ENCODE measurements at places on chromosomes 2 and 18.

GRCh38 chr2:105814291-105814940 lies 69.7 kb downstream of the NCK2 start:
- no peaks in the 10 kb centered on the region for H3K27me3 ChIP-seq
- DNase-seq: no peak
- H3K27ac ChIP-seq: peak overlapping the region; percentile 92
- no peak overlapping the region for H3K4me3 ChIP-seq
- peaks cover 50% of the 10 kb centered on the region for H3K4me1 ChIP-seq

DNA sequence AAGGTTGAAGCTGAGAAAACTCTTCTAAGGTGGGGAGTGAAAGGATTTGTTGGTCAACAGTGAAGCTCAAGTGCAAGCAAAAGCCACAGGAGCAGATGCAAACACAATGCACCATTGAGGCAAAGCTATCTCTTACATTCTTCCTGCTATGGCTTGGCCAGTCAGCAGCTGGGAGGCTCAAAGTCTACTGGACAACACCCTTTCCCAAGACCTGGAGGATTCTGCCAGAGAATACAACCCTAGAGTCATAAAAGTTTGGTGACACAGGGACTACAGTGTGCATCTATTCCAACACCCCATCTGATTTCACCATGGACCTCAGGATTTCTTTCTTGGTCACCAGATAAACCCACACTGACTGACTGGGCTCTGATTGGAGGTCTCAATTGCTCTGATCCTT lies 342.0 kb downstream of the HRH4 start:
- H3K36me3 ChIP-seq: no peaks in the 10 kb centered on the region
- H3K27ac ChIP-seq: no peak overlapping the region
- no peak overlapping the region for H3K4me3 ChIP-seq
- peaks cover 10% of the 10 kb centered on the region for H3K4me1 ChIP-seq
- no peak for DNase-seq

- H3K4me1 ChIP-seq: peaks cover 8% of the 10 kb centered on the region
- no peak overlapping the region for H3K27ac ChIP-seq
- peaks cover 13% of the 10 kb centered on the region for H3K27me3 ChIP-seq
- no peak overlapping the region for H3K4me3 ChIP-seq
- H3K36me3 ChIP-seq: no peaks in the 10 kb centered on the region
These were observed 52.6 kb downstream of the PTPRM start for GRCh38 chr18:7619676-7620075.

DNA sequence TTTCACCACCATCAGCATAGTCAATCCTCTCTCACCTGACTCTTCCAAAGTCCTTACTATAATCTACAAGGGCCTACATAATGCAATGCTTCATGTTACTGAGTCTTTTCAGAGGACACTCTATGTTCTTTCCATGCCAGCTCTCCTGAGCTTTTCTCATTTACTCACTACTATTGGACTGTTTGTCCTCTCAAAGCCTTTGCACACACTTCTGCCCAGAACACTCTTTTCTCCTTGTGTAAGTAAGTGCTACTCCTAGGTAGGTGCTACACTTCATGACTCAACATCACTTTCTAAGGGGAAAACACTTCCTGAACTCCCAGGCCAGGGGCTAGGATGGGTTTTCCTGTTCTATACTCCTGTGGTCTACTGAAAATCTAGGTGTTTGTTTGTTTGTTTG lies 82.5 kb upstream of the GULP1 start:
- H3K27ac ChIP-seq: no peak overlapping the region
- H3K4me1 ChIP-seq: no peaks in the 10 kb centered on the region
- no peaks in the 10 kb centered on the region for H3K36me3 ChIP-seq
- no peaks in the 10 kb centered on the region for H3K27me3 ChIP-seq

All from progenitor cell of endocrine pancreas (in vitro differentiated cells).